ENCODE measurements at places on chromosomes 6 and 20. TPM values are rescaled to one million over a fixed set of nuclear protein-coding genes. Genes with fewer than 3 reads are reported as not detected.
A peak's percentile ranks its signal among the peaks of the same experiment; 100 is the strongest.

Gene SIRPD
- 0.78 TPM for total RNA-seq

Gene ZNF165
- 2.3 TPM for total RNA-seq

Gene TGIF2
- total RNA-seq, result 16.8 TPM

Gene ERVFRD-1
- total RNA-seq, result 0.55 TPM

Gene KCNG1
- total RNA-seq, result not detected

Gene OPRL1
- 1.9 TPM for total RNA-seq

Gene AKAP7
- 11.1 TPM for total RNA-seq

Gene SLC17A2
- total RNA-seq, result not detected

GRCh38 chr6:14386668-14387067 is 269.1 kb downstream of the CD83 start:
- H3K4me3 ChIP-seq, result no peak overlapping the region
- no peaks in the 10 kb centered on the region for H3K27me3 ChIP-seq
- DNase-seq, result no peak
- no peak overlapping the region for H3K27ac ChIP-seq
- no peaks in the 10 kb centered on the region for H3K4me1 ChIP-seq

- peaks cover 11% of the 10 kb centered on the region for H3K27me3 ChIP-seq
- no peaks in the 10 kb centered on the region for H3K4me1 ChIP-seq
- no peaks in the 10 kb centered on the region for H3K36me3 ChIP-seq
- no peak overlapping the region for H3K27ac ChIP-seq
- no peak for DNase-seq
These were observed 18.9 kb upstream of the SRSF6 start for GRCh38 chr20:43438578-43439316.

GRCh38 chr6:11213422-11214021 is 18.9 kb downstream of the NEDD9 start:
- H3K36me3 ChIP-seq, result peaks cover 60% of the 10 kb centered on the region
- DNase-seq, result no peak
- H3K27me3 ChIP-seq, result no peaks in the 10 kb centered on the region
- peak overlapping the region; percentile 4 for H3K4me3 ChIP-seq

DNA sequence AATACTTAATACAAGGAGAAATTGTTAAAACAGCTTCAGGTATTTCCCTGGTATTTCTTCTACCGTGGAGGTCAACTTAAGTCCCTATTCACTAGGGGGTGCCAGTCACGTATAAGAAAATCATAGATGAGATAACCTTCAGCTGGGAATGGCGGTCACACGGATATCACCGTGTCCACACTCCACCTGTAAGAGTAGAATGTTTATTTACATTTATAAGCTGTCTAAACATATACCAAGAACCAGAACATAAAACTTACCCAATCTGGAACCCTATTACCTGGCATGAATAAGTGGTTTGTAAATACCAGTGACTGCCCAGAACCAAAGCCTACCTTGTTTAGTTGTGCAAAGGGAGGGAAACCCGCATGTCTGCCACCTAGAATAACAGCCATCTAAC is 1.9 kb upstream of the ELOVL4 start:
- no peak for DNase-seq
- H3K27me3 ChIP-seq, result peaks cover 38% of the 10 kb centered on the region
- no peaks in the 10 kb centered on the region for H3K36me3 ChIP-seq
- H3K4me3 ChIP-seq, result no peak overlapping the region
- H3K4me1 ChIP-seq, result peaks cover 8% of the 10 kb centered on the region

- no peaks in the 10 kb centered on the region for H3K27me3 ChIP-seq
- H3K36me3 ChIP-seq, result no peaks in the 10 kb centered on the region
- H3K27ac ChIP-seq, result no peak overlapping the region
- H3K4me3 ChIP-seq, result no peak overlapping the region
These were observed 67.3 kb downstream of the ATP9A start for GRCh38 chr20:51700809-51701285.

- no peaks in the 10 kb centered on the region for H3K4me1 ChIP-seq
- H3K36me3 ChIP-seq, result peaks cover 25% of the 10 kb centered on the region
- H3K4me3 ChIP-seq, result no peak overlapping the region
- H3K27me3 ChIP-seq, result no peaks in the 10 kb centered on the region
- H3K27ac ChIP-seq, result no peak overlapping the region
- DNase-seq, result no peak
These were observed 195.2 kb downstream of the SLC16A10 start for GRCh38 chr6:111282515-111282914.

- no peaks in the 10 kb centered on the region for H3K36me3 ChIP-seq
- H3K4me1 ChIP-seq, result peaks cover 12% of the 10 kb centered on the region
- no peak overlapping the region for H3K4me3 ChIP-seq
- no peaks in the 10 kb centered on the region for H3K27me3 ChIP-seq
These were observed 8.5 kb upstream of the SOD2 start for GRCh38 chr6:159701413-159701999.

DNA sequence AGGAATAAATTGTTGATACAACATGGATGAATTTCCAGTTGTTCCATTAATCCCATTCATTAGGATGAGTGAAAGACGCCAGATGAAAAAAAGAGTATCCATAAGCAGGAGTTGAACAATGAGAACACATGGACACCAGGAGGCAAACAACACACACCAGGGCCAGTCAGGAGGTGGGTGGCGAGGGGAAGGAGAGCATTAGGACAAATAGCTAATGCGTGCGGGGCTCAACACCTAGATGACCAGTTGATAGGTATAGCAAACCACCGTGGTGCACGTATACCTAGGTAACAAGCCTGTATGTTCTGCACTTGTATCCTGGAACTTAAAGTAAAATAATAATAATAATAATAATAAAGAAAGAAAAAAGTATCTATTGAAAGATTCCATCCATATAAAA is 11.1 kb downstream of the PCED1A start:
- DNase-seq, result no peak
- no peak overlapping the region for H3K4me3 ChIP-seq
- no peaks in the 10 kb centered on the region for H3K4me1 ChIP-seq
- no peaks in the 10 kb centered on the region for H3K36me3 ChIP-seq
- H3K27me3 ChIP-seq, result peaks cover 22% of the 10 kb centered on the region

GRCh38 chr6:151722342-151722741 is 85.1 kb upstream of the ESR1 start:
- no peak overlapping the region for H3K27ac ChIP-seq
- no peaks in the 10 kb centered on the region for H3K36me3 ChIP-seq
- no peaks in the 10 kb centered on the region for H3K4me1 ChIP-seq
- DNase-seq, result no peak
- H3K4me3 ChIP-seq, result no peak overlapping the region

DNA sequence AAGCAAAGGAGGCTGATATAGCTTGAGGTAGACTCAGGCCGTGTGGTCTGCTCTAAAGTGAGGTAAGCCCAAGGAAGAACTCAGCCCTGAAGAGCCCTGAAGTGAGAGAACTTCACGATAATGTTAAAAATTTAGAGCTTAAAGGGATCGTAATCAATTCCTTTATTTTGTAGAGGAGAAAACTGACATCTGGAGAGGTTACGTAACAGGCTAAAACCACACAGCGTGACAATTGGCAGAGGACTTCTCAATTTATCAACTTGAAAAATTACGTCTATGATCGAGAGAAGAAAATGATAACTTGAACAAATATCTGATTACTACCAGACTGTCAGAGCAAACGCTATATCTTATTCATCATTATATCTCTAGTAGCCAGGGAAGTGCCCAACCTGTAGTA is 121.8 kb upstream of the FOXO3 start:
- no peak overlapping the region for H3K27ac ChIP-seq
- no peaks in the 10 kb centered on the region for H3K36me3 ChIP-seq
- no peaks in the 10 kb centered on the region for H3K4me1 ChIP-seq
- H3K4me3 ChIP-seq, result no peak overlapping the region
- no peak for DNase-seq
- no peaks in the 10 kb centered on the region for H3K27me3 ChIP-seq

DNA sequence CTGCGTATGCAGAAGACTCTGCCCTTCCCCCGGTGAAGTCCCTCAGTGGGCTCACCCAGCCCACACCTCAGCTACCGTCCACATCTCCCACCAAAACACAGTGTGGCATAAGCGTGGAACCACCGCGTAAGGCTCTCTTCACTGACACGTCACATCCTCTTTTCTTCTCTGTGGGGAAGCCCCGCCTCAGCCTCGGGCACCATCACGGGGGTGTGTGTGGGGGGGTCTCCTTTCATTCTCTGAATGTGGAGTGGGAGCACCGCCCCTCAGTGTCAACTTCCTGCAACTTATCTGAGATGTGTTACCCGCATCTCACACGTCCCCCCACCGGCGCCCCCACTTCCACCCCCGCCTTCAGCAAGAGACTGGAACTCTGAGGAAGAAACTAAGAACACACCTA is 388.4 kb upstream of the JARID2 start:
- no peaks in the 10 kb centered on the region for H3K4me1 ChIP-seq
- H3K4me3 ChIP-seq, result no peak overlapping the region
- peak; percentile 69 for DNase-seq
- no peaks in the 10 kb centered on the region for H3K27me3 ChIP-seq
- no peaks in the 10 kb centered on the region for H3K36me3 ChIP-seq

DNA sequence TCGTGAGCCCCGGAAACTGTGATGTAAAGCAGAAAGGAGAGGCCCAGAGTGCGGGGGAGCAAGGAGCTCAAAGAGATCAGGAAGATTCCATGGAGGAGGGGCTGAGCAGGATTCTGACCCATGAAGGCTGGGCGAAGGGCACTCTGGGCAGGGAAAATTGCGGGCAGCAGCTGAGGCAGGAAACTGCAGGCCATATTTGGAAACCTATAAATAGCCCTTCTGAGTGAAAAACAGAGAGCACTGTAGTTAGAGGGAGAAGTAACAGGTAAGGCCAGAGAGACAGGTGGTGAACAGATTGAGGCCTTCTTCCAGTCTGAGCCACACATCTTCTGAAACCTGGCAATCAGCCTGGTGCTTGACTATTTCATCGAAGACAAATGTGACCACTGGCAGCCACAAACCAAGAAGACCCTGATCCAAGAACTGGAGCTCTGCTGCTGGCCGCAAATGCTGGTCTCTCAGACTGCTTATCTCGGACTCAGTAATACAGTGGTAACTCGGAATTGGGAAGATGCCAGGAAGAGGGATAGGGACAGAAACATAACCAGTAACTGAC is 14.1 kb upstream of the BEND3 start:
- no peak for DNase-seq
- H3K36me3 ChIP-seq, result no peaks in the 10 kb centered on the region
- no peaks in the 10 kb centered on the region for H3K27me3 ChIP-seq
- H3K4me1 ChIP-seq, result no peaks in the 10 kb centered on the region
- H3K27ac ChIP-seq, result no peak overlapping the region

- H3K27ac ChIP-seq, result peak overlapping the region; percentile 95
- H3K4me1 ChIP-seq, result peaks cover 7% of the 10 kb centered on the region
- no peaks in the 10 kb centered on the region for H3K27me3 ChIP-seq
These were observed 74.4 kb upstream of the CHD6 start for GRCh38 chr20:41692479-41693135.

DNA sequence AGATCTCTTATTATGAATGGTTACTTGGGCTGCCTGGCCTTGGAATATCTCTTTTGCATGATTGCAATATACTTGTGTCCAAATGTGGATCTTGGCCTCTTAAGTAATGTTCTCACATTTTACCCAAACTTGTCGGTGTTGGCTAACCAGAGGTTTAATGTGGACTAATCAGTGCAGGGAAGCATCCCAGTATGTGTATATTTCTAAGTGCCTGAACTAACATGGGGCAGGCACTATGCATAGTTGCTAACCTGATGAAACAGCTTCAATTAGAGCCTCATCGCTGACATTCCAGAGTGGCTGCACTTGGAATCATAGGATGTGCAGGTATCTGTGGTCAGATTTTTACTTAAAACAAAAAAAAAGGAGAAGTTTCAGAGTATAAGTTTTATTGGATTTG is 160.0 kb downstream of the PDE7B start:
- H3K27ac ChIP-seq, result no peak overlapping the region
- H3K4me1 ChIP-seq, result no peaks in the 10 kb centered on the region
- no peaks in the 10 kb centered on the region for H3K27me3 ChIP-seq
- no peak overlapping the region for H3K4me3 ChIP-seq
- DNase-seq, result no peak

DNA sequence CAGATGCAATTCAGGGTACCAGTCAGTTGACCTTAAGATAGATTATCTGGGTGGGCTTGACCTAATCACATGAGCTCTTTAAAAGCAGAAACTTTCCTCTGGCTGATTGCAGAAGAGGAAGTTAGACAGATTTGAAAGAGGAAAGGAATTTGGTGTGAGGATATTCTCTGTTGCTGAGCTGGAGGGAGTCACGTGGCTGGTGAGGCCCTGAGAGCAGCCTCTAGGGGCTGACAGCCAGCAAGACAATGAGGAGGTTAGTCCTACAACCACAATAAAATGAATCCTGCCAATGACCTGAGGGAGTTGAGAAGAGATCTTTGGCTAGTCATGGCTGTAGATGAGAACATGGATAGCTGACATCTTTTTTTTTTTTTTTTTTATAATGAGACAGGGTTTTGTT is 87.0 kb upstream of the B3GAT2 start:
- no peaks in the 10 kb centered on the region for H3K36me3 ChIP-seq
- no peak overlapping the region for H3K4me3 ChIP-seq
- no peaks in the 10 kb centered on the region for H3K27me3 ChIP-seq
- DNase-seq, result no peak

GRCh38 chr6:90537027-90537426 is 49.8 kb downstream of the MAP3K7 start:
- H3K4me1 ChIP-seq, result peaks cover 21% of the 10 kb centered on the region
- H3K27ac ChIP-seq, result no peak overlapping the region
- H3K4me3 ChIP-seq, result no peak overlapping the region
- no peak for DNase-seq
